Right ventricle myocardium superior (tissue), 1 donor: ENCODE measurements at places on chromosomes 11 and 22.

DNA sequence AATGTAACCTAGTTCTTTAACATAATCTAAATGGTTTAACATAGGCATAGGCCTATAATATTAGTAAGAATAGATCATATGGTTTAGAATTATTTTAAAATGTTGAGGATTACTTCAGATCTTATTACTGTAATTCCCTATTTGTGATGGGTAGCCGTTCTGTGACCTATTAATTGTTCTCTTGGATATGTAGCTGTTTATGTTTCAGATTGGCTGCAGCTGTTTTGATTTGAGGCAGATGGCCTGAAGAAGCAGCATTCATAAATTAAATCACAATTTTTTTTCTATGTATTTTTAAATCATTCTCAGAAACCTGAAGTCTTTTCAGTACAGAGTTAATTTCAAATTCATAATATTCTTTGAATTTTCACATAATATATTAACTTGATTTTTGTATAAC, 104.5 kb downstream of the PDE3B start:
- no peak for DNase-seq

GRCh38 chr11:73398132-73398526, 21.9 kb downstream of the RELT start:
- no peak for DNase-seq

DNA sequence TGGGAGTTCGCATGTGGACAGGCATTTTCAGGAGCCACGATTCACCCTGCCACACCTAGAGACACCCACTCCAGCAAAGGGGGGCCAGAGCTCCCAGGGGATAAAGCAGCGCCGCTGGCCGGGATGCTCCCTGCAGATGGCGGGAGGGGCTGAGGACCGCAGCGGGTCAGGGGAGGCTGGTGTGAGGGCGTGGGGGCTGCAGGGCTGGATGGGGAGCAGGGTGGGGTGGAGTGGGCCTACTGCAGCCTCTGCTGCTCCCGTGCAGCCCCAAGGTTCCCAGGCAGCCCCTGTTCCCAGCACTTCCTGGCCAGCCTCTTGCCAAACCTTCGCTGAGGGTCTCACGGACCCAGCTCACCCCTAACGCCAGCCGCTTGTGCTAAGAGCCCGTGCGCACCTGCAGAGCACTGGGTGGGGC, 13.0 kb downstream of the MUC5B start:
- peak; percentile 23 for DNase-seq

- no peak for DNase-seq
These were observed 6.4 kb downstream of the CD82 start for GRCh38 chr11:44571871-44572270.

DNA sequence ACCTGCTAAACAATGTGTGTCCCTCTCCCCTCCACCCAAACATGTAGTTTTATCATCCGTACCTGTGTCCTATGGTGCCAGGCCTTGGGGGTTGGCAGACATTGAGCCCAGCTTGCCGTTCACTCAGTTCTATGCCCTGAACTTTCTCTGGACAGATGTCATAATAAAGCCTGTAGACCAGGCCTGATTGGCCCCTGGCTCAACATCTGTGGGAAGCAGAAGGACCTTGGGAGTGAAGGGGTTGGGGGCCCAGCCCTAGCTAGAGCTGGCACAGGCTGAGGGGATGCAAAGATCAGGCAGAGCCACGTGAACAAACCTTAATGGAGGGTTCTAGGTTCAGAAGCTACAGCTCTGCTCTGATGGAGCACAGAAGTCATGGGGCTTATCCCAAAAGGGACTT, 600.6 kb downstream of the BUD13 start:
- DNase-seq = no peak

DNA sequence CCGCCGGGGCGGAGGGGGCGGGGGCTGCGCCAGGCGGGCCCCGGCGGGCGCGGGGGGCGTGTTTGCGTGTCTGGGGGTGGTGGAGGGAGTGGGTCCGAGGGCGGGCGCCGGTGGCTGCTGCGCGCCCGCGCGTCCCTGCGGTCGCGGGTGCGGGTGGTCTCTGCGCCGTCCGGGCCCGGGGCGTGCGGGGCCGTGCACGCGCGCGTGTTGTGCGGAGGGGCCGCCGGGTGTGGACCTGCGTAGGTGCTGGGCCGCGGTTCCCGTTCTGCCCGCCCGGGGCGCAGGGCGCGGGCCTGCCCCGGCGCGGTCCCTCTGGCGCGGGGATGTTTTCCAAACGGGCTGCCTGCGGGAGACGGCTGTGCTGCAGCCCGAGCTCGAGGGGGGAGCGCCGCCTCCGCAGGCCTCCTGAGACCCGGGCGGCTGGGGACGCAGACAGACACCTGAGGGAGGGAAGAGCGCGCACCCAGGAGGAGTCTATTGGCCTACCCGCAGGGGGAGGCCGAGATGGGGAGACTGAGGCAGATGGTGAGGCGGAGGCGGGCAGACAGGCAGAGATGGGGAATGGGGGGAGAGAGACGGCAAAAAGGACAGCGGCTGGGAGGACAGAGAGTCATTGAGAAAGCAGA, 442 bp downstream of the PELI3 start:
- peak; percentile 55 for DNase-seq

DNA sequence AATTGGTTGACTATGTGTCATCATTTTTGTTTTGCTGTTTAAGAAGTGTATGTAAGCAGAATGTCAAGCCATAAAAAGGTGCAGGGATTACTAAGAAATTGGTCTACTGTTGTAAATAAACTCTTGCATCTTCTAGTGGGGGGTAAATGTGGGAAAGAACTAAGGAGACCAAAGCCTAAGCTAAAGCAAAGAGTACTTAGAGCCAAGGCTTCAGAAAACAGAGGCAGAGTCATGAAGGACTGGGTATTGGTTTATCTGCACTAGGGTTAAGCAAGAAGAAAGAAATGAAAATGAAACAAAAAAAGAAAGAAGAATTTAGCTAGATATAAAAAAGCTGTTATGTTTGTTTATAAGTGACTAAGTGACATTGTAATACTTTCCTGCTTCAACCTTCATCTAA, 628.1 kb downstream of the METTL15 start:
- DNase-seq = no peak

DNA sequence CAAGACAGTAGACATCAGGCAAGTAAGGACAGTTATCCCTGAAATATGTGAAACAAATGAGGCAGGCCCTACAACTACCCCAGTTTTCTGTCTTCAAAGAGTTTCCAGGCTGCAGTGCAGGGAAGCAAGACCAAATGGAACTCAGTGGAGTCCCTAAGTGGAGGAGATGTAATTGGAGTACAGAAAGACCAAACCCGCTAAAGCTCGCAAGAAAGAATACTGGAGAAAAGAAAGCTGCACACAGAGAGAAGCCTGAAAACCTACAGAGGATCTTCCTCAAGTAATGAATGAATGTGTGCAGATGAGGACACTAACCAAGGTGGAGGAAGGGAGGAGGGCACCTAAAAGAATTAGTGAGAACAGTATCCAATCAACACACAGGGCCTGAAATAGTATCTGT, 1.3 kb upstream of the OR56A3 start:
- DNase-seq = no peak

DNA sequence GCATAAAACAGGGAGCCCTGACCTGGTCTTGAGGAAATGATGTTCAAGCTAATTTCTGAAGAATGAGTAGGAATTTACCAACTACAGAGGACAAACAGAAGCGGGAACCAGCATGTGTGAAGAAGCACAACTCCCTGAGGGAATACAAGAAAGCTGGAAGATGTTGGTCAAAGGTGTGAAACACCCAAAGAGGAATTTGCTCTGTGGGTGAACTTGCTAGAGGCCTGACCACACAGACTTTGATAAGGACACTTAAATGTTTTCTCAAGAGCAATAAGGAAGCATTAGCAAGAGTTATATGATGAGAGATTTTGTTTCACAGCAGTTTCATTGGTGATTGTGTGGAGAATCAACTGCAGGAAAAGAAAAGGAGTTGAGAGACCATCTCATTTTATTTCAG, 17.6 kb downstream of the SLC5A12 start:
- no peak for DNase-seq

DNA sequence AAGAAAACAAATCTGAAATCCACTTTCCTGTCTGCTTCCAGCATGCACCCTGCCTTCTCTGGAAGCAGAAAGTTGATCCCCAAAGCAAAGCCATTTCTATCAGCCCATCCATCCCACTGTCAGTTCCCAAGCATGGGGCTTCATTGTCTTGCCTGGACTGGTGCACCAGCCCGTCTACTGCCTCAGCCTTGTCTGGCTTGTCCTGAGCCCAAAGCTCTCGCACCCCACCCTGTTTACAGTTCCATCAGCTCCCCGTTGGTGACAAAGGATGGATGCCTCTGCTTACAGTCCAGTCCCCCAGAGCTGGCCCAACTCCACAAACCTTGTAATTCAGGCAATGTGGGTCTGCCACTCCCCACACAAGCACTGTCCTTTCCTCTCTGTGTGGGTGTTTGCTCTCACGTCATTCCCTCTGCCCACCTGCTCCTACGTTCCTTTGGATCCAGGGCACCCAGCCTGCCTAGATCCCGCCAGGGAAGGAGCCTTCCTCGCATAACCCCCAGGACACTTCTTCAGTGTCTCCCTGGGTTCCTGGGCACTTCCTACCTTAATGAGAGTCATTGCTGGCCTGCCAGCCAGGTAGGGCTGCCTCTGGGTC, 38.8 kb downstream of the FBLN1 start:
- DNase-seq = no peak

- no peak for DNase-seq
These were observed 11.4 kb downstream of the POU2AF1 start for GRCh38 chr11:111367411-111368284.

GRCh38 chr22:41517172-41518047, 26.9 kb downstream of the POLR3H start:
- DNase-seq = peak; percentile 66

DNA sequence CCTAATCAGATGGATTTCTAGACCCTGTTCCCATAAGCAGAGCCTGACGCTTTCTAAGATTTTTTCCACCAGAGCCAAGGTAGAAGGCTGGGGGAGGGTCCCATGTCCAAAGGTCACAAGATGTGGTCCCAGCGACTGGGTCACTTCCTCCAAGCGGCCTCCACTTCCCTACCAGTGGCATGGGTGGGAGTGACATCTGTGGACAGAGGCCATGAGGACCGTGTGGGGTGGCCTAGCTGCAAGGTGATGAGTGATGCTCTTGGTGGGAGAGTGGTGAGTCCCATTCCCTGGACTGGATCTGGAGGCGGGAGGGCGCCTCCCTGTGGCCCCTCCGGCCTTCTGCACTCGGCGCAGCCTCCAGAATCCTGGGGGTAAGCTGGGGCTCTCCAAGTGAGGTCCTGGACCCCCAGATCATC, 32.4 kb upstream of the PRR5 start:
- no peak for DNase-seq

DNA sequence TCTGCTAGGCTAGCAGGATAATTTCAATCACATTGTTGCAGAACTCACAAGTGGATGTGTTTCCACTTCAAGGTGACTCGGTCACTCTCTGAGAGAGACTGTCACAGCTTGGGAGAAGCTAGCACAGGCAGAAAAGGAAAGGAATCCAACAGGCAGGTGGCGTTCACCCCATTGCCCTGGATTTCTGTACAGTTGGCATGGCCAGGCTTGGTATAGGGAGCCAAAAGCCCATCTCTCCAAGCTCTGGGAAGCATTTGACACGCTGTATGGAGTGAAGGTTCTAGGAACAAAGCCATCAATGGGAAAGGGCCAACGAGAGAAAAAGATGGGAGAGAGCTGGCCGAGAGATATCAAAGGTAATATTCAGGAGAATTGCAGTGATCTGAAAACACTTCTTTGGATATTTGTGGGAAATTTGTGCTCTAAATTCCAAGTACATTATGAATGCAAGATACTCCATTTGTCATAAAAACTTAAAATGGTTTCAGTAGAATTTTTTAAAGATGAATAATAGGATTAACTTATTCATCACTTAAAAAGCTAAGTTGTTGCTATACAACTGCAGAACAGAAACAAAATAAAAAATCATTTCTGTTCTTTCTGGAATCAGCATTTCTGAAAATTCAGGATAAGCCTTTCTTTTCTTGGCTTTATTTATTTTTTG, 223.5 kb upstream of the NTM start:
- no peak for DNase-seq

DNA sequence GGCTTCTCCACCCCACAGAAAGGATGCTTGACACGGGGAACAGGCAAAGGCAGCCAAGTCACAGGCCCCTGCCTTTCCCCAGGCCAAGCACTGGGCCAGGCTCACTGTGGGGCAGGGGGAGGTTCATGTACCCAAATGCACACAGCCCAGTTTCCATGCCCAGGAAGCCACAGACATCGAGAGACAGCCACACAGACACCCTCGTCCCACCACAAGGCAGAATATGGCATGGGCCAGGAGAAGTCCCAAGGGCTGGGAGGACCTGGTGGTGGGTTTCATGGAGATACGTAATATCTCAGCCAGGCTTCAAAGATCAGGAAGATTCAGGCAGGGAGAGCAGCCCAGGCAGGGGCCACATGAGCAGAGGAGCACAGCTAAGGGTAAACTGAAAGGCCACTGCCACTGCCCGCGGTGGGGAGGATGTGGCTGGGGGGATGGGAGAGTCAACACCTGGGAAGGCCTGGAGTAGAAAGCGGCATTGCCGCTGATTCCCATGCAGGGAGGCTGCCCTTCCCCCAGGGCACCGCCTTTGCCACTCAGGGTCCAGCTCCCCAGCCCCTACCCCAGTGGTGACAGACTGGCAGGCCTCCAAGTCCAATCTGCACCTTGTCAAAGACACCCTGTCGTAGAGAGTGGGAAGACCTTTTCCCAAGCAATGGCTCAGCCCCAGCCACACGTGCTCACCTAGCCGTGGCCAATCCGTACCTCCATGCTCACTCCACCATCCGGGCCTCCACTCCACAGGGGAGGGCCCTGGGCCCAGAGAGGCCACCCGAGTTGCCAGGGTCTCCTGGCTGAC, 2.4 kb upstream of the MFNG start:
- DNase-seq = no peak

GRCh38 chr11:118524757-118525470, 2.4 kb upstream of the TTC36 start:
- DNase-seq = no peak

DNA sequence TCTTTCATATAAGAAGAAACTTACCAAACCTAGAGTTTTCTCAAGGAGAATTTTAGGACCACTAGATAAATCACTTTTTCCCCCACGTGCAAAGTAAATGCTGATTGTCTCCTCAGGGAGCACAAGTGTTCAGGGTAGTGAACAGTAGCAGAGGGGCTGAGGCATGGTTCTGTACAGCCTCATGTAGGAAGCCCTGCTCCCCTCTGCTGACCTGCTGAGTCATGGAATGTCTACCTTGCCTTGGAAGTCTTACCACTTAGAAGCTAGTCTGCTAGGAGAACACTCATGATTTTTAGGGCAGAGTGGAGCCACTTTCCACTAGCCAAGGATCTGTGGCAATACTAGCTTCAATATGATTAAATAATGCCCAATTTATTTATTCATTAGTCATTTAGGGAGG, 2120.6 kb upstream of the RAG2 start:
- DNase-seq = no peak

DNA sequence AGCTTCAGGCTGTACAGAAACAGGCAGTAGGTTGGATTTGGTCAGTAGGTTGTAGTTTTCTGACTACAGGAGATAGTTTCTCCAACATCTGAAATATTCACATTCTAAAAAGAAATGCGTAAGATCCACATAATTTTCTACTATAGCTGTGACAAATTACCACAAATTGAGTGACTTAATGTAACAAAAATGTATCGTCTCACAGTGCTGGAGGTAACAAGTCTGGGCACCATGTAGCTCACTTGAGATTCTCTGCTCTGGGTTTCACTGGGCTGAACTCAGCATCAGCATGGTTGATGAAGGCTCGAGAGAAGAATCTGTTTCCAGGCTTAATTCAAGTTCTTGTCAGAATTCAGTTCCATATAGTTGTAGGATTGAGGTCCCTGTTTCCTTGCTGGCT, 350.9 kb upstream of the CCDC179 start:
- DNase-seq = no peak
